ENCODE measurements at places on chromosomes 4 and X.

GRCh38 chr4:123740236-123740635 is 343.6 kb downstream of the SPRY1 start:
- no peak for DNase-seq

DNA sequence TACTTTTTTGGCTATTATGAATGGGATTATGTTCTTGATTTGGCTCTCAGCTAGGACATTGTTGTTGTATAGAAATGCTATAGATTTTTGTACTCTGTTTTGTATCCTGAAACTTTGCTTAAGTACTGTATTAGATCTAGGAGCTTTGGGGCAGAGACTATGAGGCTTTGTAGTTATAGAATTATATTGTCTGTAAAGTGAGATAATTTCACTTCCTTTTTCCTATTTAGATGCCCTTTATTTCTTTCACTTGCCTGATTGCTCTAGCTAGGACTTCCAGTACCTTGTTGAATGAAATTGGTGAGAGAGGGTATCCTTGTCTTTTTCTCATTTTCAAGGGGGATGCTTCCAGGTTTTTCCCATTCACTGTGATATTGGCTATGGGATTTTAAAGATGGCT is 28.1 kb downstream of the ADAM29 start:
- no peak for DNase-seq

DNA sequence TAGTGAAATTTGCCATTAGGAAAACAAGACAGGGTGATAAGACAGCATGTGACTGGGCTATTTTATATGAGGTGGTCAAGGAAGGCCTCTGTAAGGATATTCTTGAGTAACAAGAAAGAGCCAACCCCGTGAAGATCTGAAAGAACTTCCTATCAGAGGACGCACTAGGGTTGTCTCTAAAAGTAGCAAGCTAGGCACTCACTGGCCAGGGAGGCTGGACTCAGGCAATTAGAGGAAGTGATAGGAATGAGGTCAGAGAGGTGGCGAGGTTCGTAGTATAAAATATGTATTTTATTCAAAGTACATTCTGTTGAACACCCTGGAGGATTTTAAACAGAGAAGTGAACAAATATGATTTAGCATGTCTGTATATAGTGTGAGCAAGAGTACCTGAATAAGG is 4.6 kb downstream of the BMPR1B start:
- DNase-seq, result no peak

- DNase-seq, result no peak
These were observed 157.9 kb downstream of the AMELX start for GRCh38 chrX:11451151-11451550.

DNA sequence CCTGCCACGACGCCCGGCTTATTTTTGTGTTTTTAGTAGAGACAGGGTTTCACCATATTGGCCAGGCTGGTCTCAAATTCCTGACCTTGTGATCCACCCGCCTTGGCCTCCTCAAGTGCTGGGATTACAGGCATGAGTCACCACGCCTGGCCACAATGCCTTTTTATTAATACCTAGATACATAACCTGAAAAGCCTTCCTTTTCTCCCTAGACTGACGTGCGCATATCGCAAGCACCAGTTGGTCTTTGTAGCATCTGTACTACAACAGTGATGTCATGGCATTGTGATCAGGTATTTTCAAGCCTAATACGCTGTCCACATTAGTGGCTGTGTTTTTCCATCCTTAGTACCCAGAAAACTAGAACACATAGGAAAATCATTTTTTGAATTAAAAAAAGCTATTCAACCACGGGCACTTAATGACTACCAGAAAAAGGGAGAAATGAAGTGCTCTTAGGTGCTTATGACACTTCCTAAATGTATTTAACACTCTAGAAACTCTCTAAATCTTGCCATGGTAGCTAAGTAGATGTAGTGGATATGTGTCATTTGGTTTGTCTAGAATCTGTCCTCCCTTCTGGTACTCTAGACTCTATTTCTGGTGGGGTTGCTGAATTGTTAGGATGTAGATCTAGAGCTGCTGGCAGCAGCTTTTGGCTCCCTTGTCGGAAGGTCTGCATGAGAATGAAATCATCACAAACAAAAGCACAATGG is 707.8 kb downstream of the STIM2 start:
- no peak for DNase-seq

GRCh38 chr4:177371461-177371860 is 61.8 kb downstream of the NEIL3 start:
- no peak for DNase-seq

DNA sequence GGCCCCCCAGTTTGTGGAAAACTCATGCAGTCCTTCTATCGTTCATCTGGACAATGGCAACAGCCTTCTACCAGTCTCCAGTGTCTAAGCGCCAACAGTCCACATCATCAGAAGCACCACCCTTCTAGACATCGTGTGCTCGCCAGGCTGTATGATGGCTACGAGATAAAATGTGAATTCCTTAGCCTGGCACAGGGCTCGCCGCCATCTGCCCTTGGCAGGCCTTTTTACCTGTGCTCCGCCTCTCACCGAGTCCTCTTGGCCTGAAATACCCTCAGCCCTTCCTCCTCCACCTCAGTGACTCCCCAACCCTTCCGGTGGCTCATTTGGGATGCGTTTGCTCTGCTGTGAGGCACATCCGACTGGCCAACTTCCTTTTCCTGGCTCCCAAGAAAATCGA is 15.9 kb upstream of the STS start:
- no peak for DNase-seq

DNA sequence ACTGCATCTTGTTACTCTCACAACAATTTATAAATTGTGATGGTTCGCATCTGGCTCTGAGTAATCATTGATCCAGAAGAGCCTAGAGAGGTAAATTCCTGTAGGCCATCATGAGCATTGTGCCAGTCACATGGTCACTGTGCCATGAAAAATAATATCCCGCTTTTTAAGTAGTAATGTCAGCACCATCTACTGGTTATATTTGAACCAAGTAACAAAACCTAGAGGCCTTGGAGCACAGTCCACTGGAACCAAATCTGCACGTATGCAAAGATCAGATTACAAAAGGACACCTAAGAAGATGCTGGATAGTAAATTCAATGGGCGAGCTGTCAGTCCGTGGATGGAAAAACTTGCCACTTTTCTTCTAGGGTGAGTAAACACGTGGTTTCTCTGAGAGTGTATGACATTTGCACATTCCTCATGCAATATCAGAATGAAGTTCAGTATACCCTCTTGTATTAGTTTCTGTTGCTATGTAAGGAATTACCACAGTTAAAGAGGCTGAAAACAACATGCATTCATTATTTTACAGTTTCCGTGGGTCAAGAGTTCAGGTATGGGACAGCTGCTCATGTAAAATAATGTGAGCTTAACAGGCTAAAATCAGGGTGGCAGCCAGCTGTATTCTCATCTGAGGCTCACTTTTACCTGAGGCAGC is 26.8 kb downstream of the FAM114A1 start:
- no peak for DNase-seq

All from NCI-H1694 (cell line).